Activated CD4-positive, alpha-beta T cell treated with anti-CD3 and anti-CD28 coated beads, Interleukin-2, amount 50 U/mL, for 16 hours (primary cell): ENCODE measurements at places on chromosomes 3 and 15.

- no peak for DNase-seq
Measured at GRCh38 chr3:196063971-196064370, 17.9 kb downstream of the TFRC start.

GRCh38 chr3:49476563-49476962, 6.5 kb downstream of the DAG1 start:
- DNase-seq = peak; percentile 67

- DNase-seq = no peak
Measured at GRCh38 chr3:5282703-5283102, 95.2 kb downstream of the EDEM1 start.

- no peak for DNase-seq
Measured at GRCh38 chr15:80518522-80518921, 114.3 kb downstream of the ARNT2 start.

GRCh38 chr15:39078026-39078425, 502.9 kb upstream of the THBS1 start:
- no peak for DNase-seq

DNA sequence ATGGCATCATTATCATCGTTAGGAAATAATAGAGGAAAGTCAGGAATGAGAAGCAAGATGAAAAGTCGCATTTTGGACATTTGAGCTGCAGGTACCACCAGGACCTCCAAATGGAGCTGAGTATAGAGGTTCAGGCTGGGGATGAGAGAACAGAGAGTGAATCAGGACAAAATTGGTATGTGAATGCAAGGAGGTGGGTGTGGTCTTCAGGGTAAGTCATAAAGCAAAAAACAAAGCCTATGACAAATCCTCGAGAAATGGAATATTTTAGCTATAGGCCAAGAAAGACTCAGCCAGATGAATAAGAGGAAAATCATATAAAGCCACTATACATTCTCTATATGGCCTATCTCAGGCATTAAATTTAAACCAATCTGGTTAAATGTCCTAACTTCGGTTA, 841.3 kb downstream of the ROBO1 start:
- DNase-seq = no peak

DNA sequence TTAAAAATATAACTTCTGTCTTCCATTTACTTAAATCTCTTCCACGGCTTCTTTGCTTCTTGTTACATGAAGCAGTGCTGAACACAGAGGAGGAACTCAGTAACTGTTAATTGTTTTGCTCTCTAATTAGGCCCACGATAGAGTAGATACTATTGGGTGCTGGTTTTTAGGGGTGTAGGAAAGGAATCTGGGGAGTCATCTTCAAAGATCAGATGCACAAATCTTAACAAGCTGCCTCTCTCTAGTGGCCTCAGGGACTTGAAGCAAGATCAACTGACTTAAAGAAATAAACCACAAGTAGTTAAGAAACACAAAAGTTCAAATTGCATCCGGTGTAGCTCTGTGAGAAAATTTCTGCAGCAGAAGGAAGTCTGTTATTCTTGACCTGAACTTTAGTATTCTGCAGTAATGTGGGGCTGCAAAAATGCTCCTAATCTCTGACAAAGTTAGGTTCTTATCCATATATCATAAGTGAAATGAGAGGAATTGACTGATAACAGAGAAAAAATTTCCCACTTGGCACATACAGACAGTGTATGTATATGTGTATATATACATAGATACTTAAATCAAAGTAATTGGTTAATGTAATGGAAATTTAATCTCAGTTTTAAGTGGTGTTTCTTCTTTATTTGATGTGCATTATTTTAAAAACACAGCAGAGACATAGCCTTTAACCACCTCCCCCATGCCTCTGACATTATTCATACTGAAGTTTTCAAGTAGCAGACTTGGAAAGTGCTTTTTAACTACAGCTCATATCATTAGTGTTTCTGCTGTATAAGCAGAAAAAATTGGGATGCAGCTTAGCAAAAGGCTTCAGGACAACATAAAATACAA, 51.8 kb downstream of the CHST2 start:
- DNase-seq = peak; percentile 62

- DNase-seq = no peak
Measured at GRCh38 chr15:97036301-97036700, 705.8 kb downstream of the NR2F2 start.

DNA sequence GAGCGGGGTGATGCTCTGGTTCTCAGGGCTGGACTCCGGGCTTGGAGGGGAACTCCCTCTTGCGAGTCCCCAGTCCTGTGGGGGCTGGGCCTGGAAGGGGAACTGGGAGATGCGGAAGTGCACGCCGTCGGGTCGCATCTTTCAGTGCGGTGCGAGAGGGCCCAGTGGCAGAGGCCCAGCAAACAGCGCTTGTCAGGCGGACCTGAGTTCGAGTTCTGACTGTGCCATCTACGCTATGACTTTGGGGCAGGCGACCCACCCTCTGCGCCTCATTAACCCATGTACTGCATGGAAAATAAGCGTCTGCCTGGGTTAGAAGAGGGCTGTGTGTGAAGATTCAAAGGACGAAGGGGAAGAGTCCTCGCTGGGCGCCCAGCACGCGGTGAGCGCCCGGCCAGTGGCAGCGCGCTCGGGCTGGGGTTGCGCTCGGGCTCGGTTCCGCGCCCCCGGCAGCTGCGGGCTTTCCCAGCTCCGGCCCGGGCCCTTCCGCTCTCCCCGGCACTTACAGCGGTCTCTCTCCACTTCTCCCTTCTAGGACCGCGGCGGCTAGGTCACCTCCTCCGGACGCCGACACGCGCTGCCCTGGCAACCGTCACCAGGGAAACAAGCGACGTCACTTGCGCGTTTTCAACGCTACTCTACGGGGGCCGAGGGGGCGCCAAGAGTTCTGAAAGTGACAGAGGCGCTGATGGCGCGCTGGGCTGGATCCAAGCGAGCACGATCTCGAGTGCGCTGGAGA, at the start of gene CCDC13:
TSS of gene CCDC13 (minus strand) at position 584 of the 739 bp plus-strand sequence. CDS start 14,908 bp downstream, outside the sequence.
- DNase-seq = peak; percentile 92

- DNase-seq = no peak
Measured at GRCh38 chr3:72129501-72130094, 344.6 kb upstream of the PROK2 start.

DNA sequence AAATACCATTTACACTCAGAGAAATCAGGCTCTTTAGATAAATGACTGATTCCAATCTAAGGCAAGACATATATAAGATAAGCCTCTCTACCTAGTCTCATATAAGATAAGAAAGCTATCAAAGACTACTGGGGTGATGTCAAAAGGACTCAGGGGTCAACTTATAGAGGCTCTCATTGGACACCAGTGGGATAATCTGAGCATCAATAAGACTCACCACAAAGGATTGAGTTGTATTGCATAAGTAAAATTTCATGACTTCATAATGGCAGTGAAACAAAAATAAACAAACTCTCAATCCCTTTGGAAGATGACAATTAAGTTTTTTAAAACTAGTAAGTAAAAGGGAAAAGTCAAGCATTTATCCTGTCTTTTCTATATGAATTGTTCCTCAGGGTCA, 317.8 kb downstream of the SHQ1 start:
- DNase-seq = no peak

DNA sequence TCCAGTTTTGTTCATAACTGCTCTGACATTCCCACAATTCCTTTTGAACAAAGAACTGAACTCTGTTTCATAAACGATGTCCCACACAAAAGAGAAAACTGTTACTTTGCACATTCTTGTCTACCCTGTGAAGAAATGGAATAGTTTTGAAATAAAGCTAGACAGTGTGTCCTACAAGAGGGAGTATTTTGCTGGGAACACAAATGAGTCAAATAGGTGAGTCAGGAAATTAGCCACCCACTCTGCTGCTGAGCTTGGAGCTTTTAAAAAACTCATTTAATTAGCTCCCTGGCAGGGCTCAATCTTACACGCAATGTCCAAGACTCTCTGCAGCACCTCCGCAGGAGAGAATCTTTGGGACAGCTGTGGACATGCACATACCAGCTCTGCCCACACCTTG, 193.4 kb downstream of the SLC9A9 start:
- no peak for DNase-seq

DNA sequence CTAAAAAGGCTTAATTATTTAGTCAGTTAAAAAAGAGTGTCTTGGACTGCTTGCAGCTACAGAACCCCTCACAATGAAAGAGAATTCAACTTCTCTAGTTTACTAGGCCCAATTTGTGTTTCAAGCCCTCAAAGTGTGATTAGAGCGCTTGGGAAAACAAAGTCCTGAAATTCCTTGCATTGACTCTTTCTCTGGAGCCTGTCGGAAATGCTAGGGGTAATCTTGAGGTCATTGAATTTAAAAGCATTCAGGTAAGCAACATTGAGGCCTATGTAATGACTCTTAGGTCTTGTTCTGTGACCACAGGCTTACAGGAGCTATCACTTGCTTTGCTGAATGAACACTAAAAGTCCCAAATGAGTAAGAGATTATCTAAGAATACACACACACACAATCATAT, 186.0 kb downstream of the NLGN1 start:
- no peak for DNase-seq

DNA sequence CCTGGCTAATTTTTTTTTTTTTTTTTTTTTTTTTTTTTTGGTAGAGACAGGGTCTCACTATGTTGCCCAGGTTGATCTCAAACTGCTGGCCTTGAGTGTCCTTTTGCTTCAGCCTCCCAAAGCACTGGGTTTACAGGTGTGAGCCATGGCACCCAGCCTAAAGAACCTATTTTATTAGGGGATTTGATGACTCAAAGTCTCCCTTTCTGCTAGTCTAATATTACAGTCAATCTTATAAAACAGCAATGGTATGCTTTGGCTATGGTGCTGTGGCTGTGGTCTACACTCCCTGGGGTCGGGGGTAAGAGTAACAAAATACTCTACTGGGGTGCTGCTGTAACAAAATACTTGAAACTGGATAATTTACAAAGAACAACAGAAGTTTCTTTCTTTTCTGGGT, 44.8 kb downstream of the ZNF589 start:
- no peak for DNase-seq

- no peak for DNase-seq
Measured at GRCh38 chr3:179819379-179819778, 166.5 kb downstream of the USP13 start.

DNA sequence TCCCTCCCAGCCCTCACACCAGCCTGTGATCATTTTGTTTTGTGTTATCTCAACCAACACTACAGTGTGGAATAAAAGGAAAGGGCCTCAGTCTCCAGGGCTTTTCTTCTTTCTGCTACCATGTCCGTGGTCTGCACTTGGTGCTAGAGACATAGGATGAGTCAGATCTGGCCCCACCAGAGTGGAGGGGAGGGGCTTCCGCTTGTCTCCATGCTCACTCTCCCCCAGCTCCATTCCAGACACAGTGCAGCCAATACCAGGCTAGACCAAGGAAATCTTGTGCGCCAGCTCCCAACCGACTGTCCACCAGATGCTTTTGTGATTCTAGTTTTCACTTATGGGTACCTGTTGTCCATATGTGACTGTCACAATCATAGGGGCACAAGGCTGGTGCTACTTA, 51.9 kb upstream of the TMEM115 start:
- DNase-seq = no peak

- no peak for DNase-seq
Measured at GRCh38 chr3:54376939-54377578, 254.7 kb downstream of the CACNA2D3 start.

GRCh38 chr3:9028134-9028533, 64.9 kb upstream of the RAD18 start:
- DNase-seq = no peak

GRCh38 chr15:64158363-64159134, 4.3 kb downstream of the PPIB start:
- no peak for DNase-seq

- DNase-seq = no peak
Measured at GRCh38 chr15:84953136-84953535, 28.5 kb upstream of the PDE8A start.

DNA sequence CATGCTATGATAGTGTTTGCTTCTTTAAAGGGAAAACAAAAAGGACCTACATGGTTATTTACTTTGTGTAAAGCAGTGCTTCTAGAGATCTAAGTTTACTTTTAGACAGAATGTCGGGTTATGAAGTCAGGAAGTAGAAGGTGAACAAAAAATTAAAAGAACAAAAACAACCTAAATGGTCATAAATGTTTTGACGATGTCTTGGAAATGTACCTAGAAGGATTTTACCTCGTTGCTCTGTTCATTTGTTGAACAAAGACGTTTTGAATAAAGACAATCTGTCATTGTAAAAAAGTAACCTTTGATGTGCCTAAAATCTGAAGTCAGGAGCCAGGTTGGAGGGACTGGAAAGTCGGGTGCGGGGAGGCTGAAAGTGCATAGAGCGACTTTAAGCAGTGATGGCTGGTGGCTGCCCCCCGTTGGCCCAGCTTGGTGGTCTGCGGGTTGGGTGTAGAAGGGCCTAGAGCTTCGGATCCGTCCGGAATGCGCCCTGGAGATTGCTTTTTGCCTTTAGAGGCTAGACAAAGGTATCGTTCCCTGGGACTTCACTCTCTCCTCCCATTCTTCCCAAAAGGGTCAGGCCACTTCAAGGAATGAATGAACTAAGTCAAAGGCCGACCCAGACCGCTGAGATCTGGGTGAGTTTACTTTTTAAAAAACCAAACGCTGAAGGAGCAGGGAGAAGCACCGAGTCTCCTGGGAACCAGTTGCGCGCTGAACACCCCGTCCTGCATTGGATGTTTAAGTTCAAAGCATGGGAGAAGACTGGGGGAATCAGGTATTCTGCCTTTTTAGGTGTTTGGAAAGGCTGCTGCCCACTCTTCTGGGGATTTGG, 2.1 kb downstream of the SOX14 start:
- DNase-seq = no peak

DNA sequence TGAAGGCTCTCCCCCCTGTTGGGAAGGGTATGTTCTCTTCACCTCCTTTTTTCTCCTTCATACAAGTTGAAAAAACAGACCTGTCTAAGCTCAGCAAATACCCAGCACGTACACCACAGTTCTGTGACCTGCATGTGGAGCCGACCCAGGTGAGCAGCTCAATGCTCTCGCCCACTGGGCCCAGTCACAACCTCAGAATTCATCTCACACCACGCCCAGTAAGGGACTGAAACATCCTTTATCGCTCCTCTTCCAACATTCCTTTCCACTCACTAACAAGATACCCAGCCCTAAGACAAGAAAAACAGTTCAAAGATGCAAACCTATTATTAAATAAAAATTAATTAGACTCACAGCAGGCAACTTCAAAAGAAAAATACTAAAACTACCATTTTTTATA, 68.9 kb downstream of the FOXP1 start:
- DNase-seq = no peak

- DNase-seq = no peak
Measured at GRCh38 chr3:132966374-132966773, 71.8 kb upstream of the TMEM108 start.

DNA sequence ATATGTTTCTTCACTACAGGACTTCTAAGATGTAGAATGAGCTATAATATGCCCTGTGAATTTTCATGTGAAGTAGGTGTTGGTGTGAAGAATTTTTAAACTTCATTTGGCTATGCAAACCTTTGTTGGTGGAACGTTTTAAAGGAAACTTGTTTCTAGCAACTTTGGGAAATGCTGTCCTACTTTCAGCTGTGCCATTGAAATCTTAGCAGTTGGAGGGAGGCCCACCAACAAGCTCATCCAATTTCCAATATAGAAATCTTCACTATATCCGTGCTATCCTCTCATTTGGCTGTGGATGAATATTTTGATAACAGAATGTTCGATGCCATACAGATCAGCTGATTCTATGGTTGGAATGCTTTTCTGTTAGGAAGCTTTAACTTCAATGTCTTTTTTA, 51.3 kb downstream of the GRM7 start:
- DNase-seq = no peak

GRCh38 chr3:72336821-72337479, 511.3 kb downstream of the SHQ1 start:
- DNase-seq = no peak

- DNase-seq = no peak
Measured at GRCh38 chr15:90178468-90179435, 22.4 kb upstream of the SEMA4B start.
